Colonic mucosa (tissue), 4 donors: ENCODE measurements at places on chromosomes 6 and 20. TPM values are rescaled to one million over a fixed set of nuclear protein-coding genes. Genes with fewer than 3 reads are reported as not detected.

DNA sequence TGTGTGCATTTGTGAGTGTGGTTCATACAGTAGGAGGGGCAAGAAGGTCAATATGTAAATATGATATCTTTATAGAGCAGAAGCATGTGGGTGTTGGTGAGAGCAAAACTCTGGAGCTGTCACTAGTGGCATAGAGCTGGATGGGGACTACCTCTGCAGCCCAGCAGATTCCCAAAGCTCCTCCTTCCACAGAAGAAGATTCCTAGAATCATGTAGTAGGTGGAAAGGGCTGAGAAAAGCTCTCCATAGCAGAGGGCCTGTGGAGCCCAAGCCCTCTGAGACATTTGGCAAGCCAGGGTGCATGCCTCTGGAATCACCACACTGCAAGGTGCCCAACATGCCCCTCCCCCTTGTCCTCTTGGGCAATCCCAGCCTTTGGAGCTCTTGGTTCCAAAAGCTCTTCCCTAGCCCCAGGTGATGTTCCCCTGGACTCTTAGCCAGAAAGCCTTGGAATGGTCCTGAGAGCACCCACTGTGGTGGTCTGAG is 233.2 kb downstream of the LRFN2 start:
- no peak overlapping the region for H3K4me3 ChIP-seq
- no peaks in the 10 kb centered on the region for H3K4me1 ChIP-seq
- H3K27ac ChIP-seq = no peak overlapping the region
- H3K36me3 ChIP-seq = no peaks in the 10 kb centered on the region

The PSMG4 gene
- total RNA-seq = 10.0 TPM

GRCh38 chr20:41440882-41441281 is 74.3 kb upstream of the EMILIN3 start:
- H3K4me3 ChIP-seq = no peak overlapping the region
- no peaks in the 10 kb centered on the region for H3K36me3 ChIP-seq
- no peak overlapping the region for H3K27ac ChIP-seq
- no peaks in the 10 kb centered on the region for H3K4me1 ChIP-seq
- no peaks in the 10 kb centered on the region for H3K27me3 ChIP-seq

The OSTM1 gene
- total RNA-seq = 21.1 TPM
